ENCODE measurements at places on chromosomes 3 and 15.

DNA sequence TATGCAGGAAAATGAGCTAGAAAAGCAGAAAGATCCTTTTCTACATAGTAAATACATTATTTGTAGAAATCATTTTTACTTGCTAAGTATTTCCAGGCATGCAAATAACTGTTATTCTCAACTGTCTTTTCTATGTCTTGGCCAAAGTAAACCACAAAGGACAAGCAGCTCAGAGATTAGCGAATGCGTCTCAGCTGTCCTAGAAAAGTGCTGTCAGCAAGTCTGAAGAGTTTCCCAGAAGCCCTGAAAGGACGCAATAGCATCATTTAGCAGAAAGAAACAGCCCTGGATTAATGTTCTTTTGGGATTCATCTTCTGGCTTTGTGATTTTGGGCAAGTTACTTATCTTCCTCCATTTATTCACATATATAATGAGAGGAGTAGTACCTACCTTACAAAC is 100.3 kb downstream of the ZIC1 start:
- no peak for DNase-seq

DNA sequence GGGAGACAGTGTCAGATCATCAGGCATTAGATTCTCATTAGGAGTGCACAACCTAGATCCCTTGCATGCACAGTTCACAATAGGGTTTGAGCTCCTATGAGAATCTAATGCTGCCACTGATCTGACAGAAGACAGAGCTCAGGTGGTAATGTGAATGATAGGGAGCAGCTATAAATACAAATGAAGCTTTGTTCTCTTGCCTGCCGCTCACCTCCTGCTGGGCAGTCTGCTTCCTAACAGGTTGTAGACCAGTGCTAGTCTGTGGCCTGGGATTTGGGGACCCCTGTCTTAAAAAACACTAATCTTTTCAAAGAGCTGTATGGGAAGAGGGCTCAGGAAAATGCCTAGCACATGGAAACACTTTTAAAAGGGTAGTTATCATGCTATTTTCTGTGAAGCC is 50.9 kb upstream of the PARP14 start:
- DNase-seq: no peak

GRCh38 chr15:70669006-70669602 is 94.3 kb downstream of the UACA start:
- no peak for DNase-seq

DNA sequence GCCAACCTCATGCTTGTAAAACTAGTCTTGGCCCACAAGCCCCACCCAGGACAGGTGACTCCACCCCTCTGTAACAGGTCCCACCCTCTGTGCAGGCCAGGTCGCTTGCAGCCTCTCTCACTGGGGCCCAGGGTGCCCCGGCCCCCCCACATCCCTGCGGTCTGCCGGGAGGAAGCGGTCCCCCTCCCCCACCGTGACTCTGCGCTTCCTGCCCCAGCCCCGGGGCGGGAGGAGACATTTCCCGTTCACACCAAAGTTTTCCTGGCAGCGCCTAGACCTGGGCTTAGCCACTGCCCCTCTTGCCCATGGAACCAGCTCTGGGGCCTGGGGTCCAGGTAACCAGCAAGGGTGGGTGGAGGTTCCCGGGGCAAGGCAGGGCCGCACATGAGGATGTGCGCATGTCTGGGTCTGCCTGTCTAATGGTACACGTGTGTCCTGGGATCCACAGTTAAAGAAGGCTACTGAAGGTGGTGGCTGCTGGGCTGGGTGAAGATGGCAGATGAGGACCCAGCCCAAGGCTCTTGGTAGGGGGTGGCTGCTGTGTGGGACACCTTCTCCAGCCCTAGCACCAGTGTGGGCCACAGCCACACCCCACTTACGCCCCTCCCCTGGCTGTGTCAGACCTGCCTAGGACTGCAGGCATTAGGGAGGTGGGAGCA is 8.4 kb downstream of the NBEAL2 start:
- no peak for DNase-seq

DNA sequence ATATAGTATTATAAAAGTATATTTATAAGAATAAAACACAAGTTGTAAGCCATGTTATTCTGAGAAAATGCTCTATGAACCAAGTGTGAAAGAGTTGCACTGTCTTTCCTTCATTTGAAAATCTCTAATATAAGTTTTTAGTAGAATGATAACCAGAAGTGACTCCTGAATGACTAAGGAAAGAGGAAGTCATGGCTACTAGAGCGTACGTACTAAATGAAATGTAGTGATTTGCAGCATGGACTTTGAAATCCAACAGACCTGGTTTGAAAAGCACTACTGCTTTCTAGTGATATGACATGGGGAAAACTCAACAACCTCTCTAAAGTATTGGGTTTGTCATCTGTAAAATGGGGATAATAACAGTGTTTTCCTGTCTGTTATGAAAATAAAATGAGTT is 10.3 kb upstream of the DNAJC13 start:
- DNase-seq: no peak

DNA sequence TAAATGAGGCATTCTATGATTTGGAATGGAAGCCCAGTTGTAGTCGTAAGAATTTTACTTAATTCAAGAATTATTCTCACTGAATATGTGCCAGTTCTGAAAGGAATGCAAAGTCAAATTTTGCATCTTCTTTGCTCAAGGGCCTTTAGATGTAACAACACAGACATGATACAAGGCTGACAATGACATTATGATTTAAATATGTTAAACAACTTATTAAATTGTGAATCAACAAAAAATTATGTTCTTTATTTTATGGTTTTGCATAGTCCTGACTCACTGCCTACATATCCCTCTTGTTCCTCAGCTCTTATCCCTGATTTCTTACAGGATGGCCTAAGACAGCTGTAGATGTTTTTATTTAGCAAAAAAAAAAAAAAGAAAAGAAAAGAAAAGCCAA is 170.9 kb upstream of the NR2E3 start:
- DNase-seq: no peak

DNA sequence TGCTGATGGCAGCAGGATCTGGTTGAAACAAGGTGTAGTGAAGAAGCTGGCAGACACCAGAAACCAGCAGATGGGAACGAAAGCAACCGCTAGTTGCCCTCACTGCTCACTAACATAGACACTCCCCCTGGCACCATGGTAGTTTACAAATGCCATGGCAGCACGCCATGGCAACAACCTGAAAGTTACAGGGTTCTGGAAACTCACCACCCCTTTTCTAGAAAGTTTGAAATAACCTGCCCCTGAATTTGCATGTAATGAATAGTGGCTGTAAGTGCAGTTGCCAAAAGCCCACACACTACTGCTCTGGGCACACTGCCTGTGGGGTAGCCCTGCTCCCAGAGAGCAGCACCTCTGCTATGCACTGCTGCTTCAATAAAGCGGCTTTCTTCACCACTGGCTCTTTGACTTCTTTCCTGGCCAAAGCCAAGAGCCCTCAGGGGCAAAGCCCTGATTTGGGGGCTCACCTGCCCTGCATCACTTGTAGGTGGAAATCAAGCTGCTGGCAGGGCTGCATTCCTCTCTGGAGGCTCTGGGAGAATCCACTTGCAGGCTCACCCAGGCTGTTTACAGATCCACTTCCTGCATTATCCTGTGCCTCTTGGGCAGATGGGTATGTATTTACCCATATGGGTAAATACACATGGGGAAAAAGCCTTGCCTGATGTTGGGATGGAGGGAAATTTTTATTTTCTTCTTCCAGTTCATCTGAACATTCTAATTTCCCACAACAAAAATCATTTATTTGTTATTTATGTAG is 2.0 kb upstream of the GP9 start:
- no peak for DNase-seq

DNA sequence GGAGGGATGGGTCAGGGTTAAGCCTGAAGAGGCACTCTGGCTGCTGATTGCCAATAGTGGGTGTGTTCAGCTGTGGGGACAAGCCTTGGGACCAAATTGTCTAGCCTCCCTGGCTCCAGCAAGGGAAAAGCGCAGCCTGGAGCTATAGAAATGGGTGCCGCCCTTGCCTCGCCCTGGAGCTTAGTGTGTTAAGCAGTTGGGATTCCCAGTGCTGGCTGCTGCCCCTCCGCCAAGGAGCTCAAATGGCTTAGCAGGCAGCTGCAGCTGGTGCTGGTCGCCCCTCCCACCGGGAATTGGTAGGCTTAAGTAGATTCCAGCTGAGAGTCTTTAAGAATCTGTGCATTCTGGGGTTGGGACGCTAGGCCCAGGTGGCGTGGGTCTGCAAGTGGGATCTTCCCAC is 662.9 kb upstream of the TBL1XR1 start:
- DNase-seq: no peak

DNA sequence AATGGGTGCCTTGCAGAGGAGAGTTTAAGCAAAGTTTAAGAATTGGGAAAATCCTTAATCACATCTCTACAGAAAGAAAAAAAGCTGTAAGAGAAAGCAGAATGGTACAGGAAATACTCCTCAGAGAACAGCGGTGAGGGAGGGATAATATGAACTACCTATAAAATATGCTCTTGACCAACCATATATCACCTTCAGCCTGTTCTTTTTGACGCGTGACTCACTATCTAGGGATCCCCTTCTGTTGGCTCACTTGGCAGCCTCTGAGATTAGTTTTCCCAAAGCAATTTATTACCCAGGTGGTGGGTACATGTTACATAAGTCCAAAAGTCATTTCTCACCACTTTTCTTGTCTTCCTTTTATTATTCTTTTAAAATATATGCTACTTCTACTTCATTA is 97.7 kb downstream of the CNTN6 start:
- no peak for DNase-seq

DNA sequence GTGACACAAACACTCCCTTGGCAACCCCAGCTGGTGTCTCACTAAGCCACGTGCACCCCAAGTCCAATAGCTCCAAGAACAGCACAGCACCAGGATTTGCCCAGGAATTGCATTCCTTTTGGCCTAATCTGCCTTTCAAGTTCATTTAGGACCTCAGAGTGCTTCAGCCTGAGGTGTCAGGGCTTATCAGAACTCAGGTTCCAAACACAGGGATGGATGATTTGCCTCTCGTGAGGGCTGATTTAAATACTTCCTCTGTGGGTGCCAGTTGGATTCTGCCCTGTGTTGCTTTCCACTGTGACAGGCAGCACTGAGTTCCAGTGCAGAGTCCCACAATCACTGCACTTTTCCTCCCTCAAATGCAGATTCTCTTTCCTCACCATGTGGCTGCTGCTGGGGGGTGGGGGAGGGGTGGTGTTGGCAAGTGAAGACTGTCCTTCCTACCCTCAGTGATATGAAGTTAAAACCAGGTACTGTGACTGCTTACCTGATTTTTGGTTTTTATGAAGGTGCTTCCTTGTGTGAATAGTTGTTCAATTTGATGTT is 204.3 kb upstream of the STAC start:
- DNase-seq: no peak

- no peak for DNase-seq
Observed at GRCh38 chr15:74383695-74384565, 16.5 kb upstream of the CYP11A1 start.

DNA sequence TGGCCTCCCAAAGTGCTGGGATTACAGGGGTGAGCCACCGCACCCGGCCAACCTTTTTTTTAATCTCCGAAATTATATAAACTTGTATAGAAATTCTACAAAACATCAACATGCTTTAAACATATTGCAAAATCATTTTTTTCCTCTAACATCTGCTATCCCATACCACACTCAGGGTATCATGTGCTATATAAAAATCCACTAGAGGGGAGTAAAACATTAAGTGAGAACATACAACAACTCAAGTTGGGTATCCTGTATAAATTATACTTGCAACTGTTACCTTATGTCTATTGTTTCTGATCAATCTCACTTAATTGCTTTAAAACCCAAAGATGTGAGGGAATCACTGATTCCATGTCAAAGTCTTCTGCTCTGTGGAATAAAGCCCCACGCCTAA is 71.9 kb upstream of the FBN1 start:
- no peak for DNase-seq

GRCh38 chr15:96358001-96358801 is 27.7 kb downstream of the NR2F2 start:
- no peak for DNase-seq

DNA sequence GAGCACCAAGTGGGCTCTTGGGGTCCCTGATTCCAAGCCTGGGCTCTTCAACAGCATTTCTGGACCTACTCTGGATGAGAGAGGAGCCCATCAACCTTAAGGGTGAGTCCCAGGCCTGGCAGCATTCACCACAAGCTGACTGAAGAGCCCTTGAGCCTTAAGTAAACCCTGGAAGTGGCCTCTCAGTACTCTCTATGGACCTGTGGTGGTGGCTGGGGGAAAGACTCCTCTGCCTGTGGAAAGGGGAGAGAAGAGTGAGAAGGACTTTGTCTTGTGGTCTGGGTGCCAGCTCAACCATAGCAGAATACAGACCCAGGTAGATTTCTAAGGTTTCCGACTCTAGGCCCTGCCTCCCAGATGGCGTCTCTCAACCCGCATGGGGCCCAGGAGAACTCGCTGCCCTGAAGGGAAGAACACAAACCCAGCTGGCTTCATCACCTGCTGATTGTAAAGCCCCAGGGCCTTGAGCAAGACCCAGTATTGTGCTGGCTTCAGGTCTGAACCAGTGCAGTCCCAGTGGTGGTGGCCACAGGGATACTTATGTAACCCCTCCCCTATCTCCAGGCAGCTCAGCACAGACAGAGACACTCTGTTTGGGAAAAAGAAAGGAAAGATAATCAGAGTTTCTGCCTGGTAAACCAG is 71.4 kb downstream of the TFDP2 start:
- DNase-seq: no peak

- no peak for DNase-seq
Observed at GRCh38 chr3:72872183-72872582, 15.7 kb upstream of the GXYLT2 start.

DNA sequence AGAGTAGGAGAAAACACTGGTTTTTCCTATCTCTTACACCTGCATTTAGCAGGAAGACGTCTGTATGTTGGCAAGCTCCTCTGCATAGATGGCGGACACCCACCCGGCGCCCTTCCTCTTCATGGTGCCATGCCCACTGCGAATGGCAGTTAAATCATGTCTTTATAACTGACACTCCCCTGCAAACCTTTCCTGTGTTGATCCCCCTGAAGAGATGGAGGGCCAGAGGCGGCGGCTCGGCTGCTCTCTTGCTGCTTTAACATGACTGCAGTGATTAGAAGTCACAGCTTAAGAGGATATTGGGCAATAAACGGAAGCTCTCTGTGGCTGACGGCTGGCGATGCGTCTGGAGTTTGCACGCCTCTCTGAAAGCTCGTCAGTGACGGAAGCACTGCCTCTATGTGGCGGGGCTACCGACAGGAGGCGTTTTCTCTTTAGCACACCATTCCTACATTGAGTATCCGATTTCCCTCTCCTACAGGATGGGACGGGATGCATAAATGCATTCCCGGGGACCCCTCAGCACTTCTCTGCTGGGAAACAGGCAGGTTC is 25.5 kb upstream of the SNRPA1 start:
- DNase-seq: no peak

DNA sequence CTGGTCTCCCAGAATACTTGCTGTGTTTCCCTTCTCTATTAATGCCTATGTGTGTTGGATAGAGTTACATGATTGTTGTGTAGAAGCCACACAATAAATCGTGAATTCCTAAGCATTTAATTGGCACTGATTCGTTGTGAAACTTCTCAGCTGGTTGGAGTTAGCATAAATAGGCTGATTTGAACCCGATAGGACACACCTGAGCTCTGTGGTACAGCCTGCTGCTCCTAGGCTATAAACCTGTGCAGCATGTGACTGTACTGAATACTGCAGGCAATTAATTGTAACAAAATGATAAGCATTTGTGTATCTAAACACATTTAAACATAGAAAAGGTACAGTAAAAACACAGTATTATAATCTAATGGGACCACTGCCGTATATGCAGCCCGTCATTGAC is 4.9 kb downstream of the ACAD11 start:
- no peak for DNase-seq

Data from uterus (tissue), 4 donors.